Placental pericyte (primary cell): ENCODE measurements at places on chromosomes 16 and 17. TPM values are rescaled to one million over a fixed set of nuclear protein-coding genes. Genes with fewer than 3 reads are reported as not detected.

The CFAP52 gene
- total RNA-seq, result not detected in 2 replicates

The MRC2 gene
- total RNA-seq, result 226 and 308 TPM in 2 replicates

The SIRT7 gene
- total RNA-seq, result 23.9 and 26.7 TPM in 2 replicates

The PRCD gene
- total RNA-seq, result 3.5 and 4.3 TPM in 2 replicates

The CEP112 gene
- 6.8 and 8.3 TPM in 2 replicates for total RNA-seq

The CDK5R1 gene
- 0.44 and 1.6 TPM in 2 replicates for total RNA-seq

The ZPBP2 gene
- not detected in 2 replicates for total RNA-seq

The NPTX1 gene
- 6.8 and 31.9 TPM in 2 replicates for total RNA-seq

The KRTAP2-3 gene
- 0.72 TPM in 1 of 2 replicates, not detected in the other for total RNA-seq

The NOG gene
- 1.5 and 3.0 TPM in 2 replicates for total RNA-seq

The CACNB1 gene
- total RNA-seq, result 3.3 and 6.2 TPM in 2 replicates

The DOC2B gene
- not detected in 2 replicates for total RNA-seq

The KRT33B gene
- total RNA-seq, result not detected in 2 replicates

The PSMD12 gene
- 23.4 and 32.4 TPM in 2 replicates for total RNA-seq

The ABAT gene
- total RNA-seq, result 0.86 and 1.3 TPM in 2 replicates
